ENCODE measurements at places on chromosomes 5 and 9.
A peak's percentile ranks its signal among the peaks of the same experiment; 100 is the strongest.

- no peak for DNase-seq
These were observed 17.5 kb downstream of the ERMP1 start for GRCh38 chr9:5815461-5815860.

DNA sequence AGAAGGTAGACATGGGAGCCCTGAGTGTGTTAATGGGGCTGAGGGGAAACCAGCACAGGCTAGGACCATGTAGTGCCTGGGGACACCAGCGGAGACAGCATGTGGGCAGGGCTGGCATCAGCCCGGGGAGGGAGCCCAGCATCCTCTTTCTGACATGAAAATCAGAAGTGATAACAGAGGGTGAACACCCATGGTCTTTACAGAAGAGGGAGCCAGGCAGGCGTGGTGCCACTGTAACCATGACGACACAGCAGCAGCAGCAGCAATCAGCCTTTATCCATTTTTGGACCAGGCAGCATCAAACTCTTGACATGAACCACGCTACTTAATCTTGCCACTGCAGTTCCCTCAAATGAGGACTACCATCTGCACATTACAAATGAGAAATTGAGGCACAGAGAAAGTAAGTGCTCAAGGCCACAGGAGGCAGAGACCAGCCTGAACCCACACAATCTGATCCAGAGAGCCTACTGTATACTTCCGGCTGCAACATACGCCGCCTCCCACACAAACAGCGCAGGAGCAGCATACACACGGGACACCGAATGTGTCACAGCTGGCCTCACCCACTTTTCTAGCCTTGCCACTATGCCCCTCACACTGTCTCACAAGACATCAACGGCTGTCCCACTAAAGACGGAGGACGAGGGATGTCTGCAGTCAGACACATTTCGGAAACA is 23.8 kb downstream of the CAMSAP1 start:
- peak; percentile 79 for DNase-seq

DNA sequence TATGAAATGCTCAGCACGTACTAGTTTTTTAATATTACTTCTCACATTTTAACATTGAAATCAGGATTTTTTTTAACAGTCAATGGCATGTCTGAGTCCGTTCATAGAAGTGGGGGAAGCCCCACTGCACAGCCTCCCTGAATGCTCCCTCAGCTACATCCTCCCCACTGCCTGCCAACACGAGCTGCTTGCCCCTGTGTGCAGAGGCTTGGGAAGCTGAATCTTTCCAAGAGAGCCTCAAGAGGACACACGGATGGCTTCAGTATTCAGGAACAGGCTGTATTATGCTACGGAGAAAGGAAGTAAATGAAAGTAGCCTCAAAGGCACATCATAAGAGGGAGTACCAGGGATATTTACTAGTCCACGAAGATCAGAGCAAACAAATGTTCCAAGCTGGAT is 248.7 kb downstream of the SPOCK1 start:
- DNase-seq: no peak

- no peak for DNase-seq
These were observed 36.2 kb downstream of the TNFSF15 start for GRCh38 chr9:114769624-114770023.

GRCh38 chr9:34550681-34551270 is 28.0 kb upstream of the ENHO start:
- DNase-seq: no peak

GRCh38 chr5:135599421-135600151 is 20.8 kb upstream of the CXCL14 start:
- DNase-seq: no peak

DNA sequence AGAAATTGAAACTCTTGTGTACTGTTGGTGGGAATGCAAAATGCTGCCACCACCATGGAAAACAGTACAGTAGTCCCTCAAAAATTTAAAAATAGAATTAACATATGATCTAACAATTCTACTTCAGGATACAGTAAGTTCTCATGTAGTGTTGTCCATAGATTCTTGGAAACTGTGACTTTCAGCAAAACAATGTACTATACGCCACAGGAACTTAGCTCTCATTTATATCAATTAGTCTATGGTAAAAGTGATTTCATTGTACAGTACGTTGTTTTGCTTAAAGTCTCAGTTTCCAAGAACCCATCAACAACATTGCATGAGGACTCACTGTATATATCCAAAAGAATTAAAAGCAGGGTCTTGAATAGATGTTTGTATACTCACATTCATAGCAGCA is 233.5 kb upstream of the GAS1 start:
- DNase-seq: no peak

- DNase-seq: no peak
These were observed 15.0 kb upstream of the NEURL1B start for GRCh38 chr5:172626031-172626581.

- DNase-seq: no peak
These were observed 22.1 kb downstream of the ITGA2 start for GRCh38 chr5:53011233-53011632.

GRCh38 chr5:28780083-28780692 is 1741.8 kb upstream of the CDH9 start:
- no peak for DNase-seq

DNA sequence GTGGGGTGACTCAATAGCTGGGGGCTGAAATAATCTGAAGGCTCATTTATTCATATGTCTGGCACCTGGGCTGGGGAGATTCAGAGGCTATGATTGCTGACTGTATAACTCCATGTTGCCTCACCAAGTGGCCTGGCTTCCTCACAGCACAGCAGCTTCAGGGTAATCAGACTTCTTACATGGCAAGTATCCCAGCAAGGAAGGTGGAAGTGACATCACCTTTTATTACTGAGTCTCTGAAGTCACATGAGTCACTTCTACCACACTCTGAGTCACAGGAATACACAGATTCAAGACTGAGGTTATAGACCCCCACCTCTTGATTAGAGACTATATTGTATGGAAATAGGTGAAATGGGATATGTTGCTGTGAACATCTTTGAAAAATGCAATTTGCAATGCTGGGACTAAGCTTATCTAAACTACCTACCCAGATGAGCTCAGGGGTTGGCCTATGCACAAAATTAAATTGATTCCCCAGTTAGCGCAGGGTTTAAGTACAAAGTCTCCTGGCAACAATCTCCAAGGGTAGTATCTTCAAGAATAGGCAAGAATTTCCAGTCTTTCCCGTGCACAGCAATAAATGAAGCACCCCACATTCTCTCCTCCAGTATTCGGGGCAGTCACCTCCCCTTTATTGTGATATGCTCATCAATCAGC is 553.1 kb downstream of the LRRC70 start:
- DNase-seq: no peak

GRCh38 chr5:168104811-168105481 is 186.5 kb upstream of the WWC1 start:
- peak; percentile 1 for DNase-seq

GRCh38 chr5:172104801-172105701 is 83.0 kb downstream of the STK10 start:
- DNase-seq: no peak

- no peak for DNase-seq
These were observed 136.6 kb downstream of the GABBR2 start for GRCh38 chr9:98572054-98572627.

DNA sequence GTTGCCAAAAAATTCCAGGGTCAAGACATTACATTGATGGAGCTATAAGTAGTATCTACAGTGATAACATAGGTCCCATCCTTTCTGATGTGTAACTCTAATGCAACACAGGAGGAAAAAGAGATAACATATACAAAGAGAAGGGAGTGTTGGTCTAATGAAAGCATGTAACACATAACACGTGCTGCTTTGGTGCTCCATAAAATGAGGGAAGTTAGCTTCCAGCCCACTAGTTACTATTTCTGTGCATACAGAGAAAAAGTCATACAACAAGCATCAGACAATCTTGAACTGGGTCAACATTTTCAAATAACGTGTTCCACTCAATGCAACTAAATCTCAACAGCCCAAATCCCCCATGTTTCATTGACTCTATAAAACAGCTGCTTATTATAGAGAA is 11.7 kb downstream of the MLLT3 start:
- no peak for DNase-seq

GRCh38 chr5:9094582-9094981 is 451.3 kb downstream of the SEMA5A start:
- DNase-seq: no peak

- DNase-seq: no peak
These were observed 1.8 kb downstream of the NTMT1 start for GRCh38 chr9:129627556-129628440.

GRCh38 chr9:88959727-88960469 is 31.4 kb upstream of the S1PR3 start:
- no peak for DNase-seq

GRCh38 chr5:55027595-55027994 is 3.5 kb downstream of the GZMK start:
- no peak for DNase-seq

GRCh38 chr9:113589890-113590289 is 126.4 kb downstream of the RGS3 start:
- peak; percentile 64 for DNase-seq

- no peak for DNase-seq
These were observed 83.1 kb downstream of the HINT1 start for GRCh38 chr5:131081913-131082488.

- no peak for DNase-seq
These were observed 62.5 kb upstream of the ITGA1 start for GRCh38 chr5:52725065-52725746.

DNA sequence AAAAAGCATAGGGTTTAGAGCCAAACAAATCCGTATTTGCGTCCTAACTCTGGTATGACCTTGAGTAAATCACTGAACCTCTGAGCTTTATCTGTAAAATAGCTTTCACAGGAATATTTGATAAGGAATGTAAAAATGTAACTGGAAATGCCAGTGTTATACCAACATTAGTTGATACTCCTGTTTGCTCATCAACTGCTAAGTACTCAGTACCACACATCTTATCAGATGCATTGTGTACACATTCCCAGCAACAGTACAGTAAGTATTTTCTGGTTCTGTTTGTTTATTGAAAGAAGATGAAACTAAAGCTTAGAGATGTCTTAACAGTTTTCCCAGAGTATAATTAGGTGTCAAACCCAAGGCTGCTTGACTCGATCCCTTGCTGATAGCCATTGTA is 21.5 kb downstream of the SNAPC3 start:
- no peak for DNase-seq

GRCh38 chr9:129367287-129367686 is 189.2 kb upstream of the IER5L start:
- DNase-seq: no peak

DNA sequence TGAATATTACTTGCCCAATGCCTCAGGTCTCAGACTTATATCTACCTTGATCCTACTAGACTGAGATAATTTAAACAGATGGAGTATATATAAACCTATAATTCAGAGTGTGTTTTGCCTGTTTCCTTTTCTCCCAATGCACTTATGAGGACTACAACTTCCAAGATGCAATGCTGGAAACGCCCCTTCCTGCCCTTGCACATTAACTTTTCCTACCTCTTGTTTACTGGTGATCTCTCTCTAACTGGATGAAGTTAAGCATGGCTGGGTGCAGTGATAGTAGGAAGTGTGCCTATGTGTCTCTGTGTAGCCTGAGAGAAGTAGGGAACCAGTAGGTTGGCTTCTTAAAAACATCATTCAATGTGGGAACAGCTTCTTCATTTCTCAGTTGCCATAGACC is 115.2 kb downstream of the SVEP1 start:
- DNase-seq: peak; percentile 7

- DNase-seq: no peak
These were observed 113.6 kb upstream of the CD180 start for GRCh38 chr5:67310169-67310568.

GRCh38 chr5:88785746-88786565 is 97.0 kb downstream of the MEF2C start:
- peak; percentile 62 for DNase-seq

DNA sequence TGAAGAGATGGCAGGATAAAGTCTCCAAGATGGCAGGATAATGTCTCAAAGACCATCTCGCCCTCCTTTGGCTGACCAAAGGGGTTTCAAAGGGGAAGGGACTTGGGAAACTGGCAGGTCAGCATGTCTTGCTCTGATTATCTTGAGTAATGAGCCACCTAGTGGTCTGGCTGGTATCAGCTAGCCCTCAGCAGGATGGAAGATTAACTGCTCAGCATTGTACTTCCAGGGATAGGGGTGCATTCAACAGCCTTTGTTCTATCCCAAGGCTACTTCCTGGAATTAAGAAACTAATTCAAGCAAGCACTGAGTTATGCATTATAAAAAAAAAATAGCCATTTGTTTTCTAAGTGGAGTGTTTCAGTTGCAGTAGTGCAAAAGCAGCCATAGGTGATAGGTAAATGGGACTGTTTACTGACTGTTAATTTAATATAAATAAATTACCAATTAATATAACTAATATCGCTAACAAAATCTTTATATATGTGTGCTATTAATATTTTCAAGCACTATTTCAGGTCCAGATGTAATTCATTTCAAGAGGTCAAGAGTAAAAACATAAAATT is 555.5 kb downstream of the CDH9 start:
- DNase-seq: peak; percentile 9

Measured in hematopoietic multipotent progenitor cell treated with erythropoietin and hydrocortisone succinate and interleukin-3 and kit ligand, for 8 days (in vitro differentiated cells).